ENCODE measurements at places on chromosomes 4 and X.
A peak's percentile ranks its signal among the peaks of the same experiment; 100 is the strongest.

GRCh38 chrX:76279007-76279406 lies 106.1 kb downstream of the PBDC1 start:
- peak; percentile 30 for DNase-seq

- DNase-seq = no peak
These were observed 77.9 kb downstream of the PSAPL1 start for GRCh38 chr4:7356667-7357310.

DNA sequence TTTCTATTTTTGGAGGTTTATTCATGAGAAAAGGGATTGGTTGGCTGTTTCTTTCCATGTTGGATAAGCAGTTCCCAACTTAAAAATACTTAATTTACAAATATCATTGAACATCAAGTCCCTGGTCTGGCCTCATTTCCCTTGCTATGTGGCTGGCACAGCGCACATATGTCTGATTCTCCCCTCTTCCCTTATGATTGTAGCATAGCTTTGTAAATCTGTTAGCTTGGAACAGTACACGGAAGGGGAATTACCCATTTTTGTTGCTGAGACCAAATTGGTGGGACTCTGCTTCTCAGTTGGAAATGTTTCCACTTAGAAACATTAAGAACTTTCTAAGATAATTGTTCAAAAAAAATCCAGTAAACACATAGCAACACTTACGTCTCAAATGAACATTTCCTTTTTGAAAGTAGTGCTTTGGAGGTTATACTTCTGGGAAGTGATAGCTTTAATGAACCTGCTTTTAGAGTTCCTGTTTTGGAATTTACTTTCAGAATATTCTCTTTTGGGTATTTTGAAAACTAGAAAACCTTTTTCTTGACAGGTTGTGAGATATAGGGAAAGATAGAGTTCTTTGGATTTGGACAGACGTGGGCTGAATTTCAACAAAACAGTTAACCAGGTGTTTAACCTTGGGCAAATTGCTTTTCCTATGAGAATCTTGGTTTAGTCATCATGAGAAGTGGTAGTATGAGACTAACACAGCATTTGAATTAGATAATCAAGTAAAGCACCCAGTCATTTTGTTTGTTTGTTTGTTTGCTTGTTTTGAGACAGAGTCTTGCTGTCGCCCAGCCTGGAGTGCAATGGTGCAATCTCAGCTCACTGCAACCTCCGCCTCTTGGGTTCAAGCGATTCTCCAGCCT lies 47.3 kb downstream of the STIM2 start:
- no peak for DNase-seq

DNA sequence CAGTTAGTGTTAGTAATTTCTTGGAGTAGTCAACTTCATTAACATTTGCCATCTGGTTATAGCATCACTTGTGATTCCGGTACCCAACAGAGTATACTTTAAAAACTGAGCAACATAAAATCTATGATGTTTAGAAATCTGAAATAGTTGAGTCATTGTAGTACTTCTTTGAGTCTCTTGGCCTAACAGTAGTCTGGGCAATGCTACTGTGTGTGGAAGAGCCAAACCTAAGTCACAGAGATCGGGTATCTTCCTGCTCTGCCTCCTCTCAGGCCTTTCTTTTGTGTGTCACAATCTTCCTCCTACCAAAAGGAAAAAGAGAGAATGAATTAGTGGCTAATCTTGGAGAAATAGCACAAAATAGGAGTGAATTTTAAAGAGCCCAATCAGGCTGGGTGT lies 25.5 kb downstream of the DCUN1D4 start:
- DNase-seq = no peak
